ENCODE measurements at places on chromosomes 4 and X.

GRCh38 chr4:70463335-70463734 is 8.7 kb upstream of the MUC7 start:
- DNase-seq: no peak

DNA sequence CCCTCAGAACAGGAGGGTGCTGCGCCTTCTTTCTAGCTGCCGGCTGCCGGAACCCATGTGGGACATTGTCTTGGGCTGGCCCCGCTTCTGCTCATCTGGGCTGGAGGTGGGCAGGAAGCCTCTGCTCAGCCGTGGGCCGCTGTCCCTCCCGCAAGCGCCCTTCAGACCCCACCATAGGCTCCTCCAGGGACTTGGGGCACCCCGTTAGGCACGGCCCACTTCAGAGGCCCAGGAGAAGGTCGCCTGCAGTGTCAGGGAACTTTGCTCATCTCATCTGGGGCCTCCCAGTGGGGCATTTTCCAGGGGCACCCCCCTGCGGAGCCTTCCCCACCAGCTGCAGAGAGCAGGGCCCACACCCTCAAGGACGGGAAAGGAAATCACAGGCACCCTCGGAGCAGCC is 32.9 kb downstream of the DOK7 start:
- DNase-seq: no peak

DNA sequence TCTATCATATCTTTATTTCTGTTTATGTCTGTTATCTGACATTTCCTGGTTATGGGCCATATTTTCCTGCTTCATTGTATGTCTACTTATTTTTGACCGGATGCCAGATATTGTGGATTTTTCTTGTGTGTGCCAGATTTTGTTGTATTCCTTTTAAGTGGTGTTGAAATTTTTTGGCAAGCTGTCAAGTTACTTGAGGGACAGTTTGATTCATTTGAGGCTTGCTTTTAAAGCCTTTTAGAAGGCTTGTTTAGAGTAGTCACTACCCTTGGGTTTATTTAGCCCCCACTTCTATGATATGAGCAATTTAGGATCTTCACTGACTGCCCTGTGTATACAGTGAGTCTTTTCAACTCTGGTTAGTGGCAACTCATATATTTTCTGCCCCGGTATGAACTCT is 29.2 kb upstream of the NPY2R start:
- no peak for DNase-seq

GRCh38 chr4:14111730-14112181 is 484.2 kb upstream of the BOD1L1 start:
- DNase-seq: no peak

DNA sequence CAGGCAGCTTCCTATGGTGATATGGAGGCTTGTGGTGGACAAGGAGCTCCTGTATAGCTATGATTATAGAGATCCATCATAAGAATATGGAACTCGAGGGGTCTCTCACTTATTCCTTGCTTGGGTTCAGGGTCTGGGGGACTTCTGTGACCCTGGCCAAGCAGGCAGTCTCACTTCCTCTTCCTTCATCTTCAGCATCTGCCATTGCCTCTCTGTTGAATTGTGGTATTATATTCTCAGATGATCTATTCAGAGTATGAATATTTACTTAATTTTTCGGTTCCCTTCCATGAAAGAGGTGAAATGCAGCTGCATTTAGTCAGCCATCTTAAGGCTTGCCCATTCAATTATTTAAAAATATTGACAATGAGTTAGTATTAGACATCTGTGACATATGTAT is 292.9 kb downstream of the SPIN4 start:
- no peak for DNase-seq

- no peak for DNase-seq
Measured at GRCh38 chr4:153038623-153039311, 102.6 kb downstream of the FHDC1 start.

GRCh38 chr4:155541716-155542115 is 124.9 kb upstream of the GUCY1A1 start:
- no peak for DNase-seq

DNA sequence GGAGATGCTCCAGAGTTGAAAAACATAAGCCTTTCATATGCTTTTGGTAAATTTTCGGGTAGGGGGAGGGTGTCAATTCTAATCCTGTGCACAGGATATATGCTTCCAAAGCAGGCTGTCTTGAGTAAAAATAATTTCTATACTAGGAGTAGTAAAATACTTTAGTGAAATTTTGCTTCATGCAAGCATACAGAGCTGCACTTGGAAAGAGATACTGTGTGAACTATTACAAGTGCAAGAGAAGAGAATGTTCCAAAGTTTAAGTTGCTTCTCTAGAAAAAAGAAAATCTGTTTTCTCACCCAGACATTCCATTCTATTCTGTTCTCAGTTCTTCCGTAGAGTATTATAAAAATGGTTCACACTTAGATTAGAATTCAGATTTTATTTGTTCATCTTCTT is 324.6 kb upstream of the AADAT start:
- no peak for DNase-seq

DNA sequence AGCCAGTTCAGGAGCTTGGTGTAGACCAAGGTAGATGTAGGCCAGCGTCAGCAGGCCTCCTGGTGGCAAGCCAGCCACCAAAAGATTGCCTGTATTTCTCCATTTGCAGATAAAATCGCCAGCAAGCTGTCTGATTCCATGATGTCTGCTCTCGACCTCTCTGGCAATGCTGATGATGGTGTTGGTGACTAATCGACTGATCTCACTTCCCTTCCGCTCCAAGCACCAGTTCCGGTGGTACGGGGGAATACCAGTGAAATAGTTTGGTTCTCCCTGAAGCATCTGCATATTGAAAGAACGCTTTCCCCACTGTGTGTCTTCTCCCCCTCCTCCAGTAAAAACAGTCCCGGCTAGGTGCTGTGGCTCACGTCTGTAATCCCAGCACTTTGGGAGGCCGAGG is 30.4 kb downstream of the GNL3L start:
- DNase-seq: no peak

DNA sequence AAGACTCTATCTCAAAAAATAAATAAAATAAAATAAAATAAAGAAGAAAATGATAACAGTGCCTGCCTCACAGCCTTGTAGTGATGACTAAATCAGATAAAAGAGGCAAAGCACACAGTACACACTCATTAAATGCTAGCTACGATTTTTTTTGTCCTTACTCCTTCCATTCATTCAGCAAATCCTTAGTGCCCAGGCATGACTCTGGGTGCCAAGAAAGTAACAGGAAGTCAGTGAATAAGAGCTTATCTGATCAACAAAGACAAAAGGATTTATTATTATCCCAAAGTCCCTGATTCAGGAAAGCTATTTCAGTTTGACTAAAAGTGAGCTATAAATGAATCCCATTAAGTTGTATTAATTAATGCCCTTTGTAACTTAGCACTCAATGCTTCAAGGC is 92.7 kb downstream of the SH3KBP1 start:
- DNase-seq: no peak

- no peak for DNase-seq
Measured at GRCh38 chrX:7568130-7568529, 274.8 kb upstream of the VCX start.
